Ecto neural progenitor cell (in vitro differentiated cells): ENCODE measurements at places on chromosomes 1 and 21.

GRCh38 chr1:247304031-247304430 lies 27.6 kb downstream of the ZNF496 start:
- no peak for DNase-seq

- DNase-seq: no peak
Observed at GRCh38 chr1:223143537-223144248, 645 bp upstream of the TLR5 start.

DNA sequence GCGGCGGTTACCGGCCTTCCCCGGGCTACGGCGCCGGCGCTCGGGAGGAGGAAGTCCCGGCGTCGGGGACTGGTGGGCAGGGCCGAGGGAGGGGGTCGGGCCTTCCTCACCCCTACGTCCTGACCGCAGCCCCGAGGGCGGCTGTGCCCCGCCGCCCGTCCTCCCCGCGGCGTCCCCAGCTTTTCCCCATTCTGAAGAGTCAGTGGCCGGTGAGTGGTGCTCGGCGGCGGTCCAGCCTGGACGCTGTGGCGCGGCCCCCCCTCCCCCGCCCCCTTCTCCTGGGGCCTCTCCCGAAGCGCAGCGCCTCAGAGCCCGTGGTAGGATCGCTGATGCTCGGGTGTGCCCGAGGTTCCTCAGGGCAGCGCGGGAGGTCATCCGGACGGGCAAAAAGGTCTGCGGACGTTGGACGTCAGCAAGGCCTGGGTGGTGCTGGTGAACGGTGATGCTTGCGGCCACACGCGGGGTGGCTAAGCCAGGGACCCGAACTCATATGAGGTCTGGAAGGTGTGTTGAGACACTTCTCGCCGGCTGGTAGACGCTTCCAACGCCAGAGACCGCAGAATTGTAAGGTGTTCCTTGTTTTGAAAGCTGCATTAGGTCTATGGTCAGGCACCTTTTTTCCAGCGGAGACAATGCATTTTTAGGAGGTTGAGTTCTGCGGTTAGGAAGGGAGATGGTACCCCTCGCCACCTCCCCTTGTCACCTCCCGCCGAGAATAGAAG lies 725 bp downstream of the SLC25A33 start:
- DNase-seq: peak; percentile 80

DNA sequence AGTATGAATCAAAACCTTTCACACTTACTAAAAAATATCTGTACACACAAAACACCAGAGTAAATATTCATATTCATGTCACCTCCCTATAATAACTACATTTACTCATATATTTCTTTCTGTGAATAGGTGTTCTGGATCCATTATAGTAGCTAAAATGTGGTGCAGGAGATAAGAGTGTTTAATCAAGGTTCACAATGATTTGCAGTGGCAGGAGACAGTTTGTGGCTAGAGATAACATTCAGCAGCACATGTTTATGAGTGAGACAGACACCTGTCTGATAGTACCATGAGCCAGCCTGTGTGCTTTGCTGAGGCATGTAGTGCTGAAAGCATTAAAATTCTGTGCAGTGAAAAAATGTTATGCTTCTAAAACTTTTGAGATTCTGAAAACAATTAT lies 410.3 kb downstream of the SRGAP2C start:
- no peak for DNase-seq

- no peak for DNase-seq
Observed at GRCh38 chr1:89451011-89451410, 73.6 kb upstream of the LRRC8B start.

GRCh38 chr1:200379432-200379757 lies 30.4 kb downstream of the ZNF281 start:
- no peak for DNase-seq

- no peak for DNase-seq
Observed at GRCh38 chr21:16312321-16312720, 582.5 kb downstream of the USP25 start.

DNA sequence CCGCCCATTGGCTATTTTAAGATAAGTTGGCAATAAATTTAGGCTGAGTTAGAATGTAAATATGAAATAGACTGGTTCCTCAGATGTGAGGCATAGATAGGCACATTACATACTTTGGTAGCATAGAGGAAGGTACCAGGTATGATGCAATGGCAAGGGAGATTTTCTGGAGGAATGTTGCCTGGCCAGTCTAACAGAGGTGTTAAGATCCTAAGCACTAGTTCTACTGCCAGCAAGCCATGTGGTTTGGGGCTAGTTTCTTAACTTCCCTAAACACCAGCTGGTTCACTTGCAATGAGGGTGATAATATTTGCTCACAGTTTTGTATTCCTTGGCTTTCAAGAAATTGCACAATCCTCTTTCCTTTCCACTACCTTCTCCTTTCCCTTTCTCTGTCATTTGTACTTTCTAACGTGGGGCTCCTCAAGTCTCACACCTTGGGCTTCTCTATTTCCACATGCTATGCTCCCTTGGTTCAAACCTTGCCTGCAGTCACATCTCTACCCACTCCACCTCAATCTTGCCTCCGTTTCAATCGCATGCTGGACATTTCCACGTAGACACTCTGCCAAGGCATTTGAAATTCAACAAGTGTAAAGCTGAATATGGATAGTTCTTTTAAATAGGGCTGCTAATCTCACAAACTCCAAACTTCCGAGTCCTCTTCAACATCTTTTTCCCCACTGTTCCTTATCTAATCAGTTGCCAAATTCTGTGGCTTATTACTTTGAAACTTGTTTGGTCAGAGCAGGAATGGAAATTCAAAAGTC lies 4.7 kb upstream of the CD55 start:
- no peak for DNase-seq

GRCh38 chr21:18518054-18518481 lies 114.5 kb upstream of the TMPRSS15 start:
- DNase-seq: no peak

DNA sequence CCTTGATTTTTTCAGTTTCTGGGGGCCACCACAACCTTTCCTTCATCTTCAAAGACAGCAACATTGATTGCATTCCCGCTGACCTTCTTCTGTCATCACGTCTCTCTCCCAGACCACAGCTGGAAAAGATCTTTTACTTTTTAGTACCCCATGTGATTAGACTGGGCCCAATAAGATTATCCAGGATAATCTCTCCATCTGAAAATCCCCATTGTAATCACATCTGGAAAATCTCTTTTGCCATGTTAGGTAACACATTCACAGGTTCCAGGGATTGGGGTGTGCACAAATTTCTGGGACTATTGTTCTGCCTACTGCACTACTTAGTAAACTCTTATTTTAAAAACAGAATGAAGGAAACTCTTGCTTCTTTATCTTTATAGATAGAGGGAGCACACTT lies 47.1 kb upstream of the INSL5 start:
- DNase-seq: no peak

- DNase-seq: no peak
Observed at GRCh38 chr1:6471086-6471969, 5.4 kb upstream of the TNFRSF25 start.
